ENCODE measurements at places on chromosomes 5 and 9. TPM values are rescaled to one million over a fixed set of nuclear protein-coding genes. Genes with fewer than 3 reads are reported as not detected.

- no peak for DNase-seq
Observed at GRCh38 chr5:83567741-83568140, 96.2 kb downstream of the VCAN start.

GRCh38 chr5:100595812-100596173, 60.6 kb downstream of the FAM174A start:
- no peak for DNase-seq

DNA sequence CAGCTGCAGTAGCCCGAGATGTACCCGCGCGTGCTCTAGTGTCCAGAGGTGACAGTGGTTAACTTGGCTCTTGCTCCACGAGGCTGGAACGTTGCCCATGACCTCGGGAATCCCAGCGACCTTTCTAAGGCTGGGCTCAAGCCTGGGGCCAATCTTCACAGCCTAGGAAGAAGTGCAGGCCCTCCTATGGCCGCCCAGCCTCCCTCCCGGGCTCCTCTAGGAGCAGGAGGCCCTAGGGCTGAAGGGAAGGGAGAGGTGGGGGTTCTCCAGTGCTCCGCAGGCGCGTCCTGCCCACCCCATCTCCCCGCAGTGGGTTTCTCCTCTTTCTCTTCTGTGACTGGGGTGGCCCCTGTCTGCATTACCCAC, 13.3 kb downstream of the NR2F1 start:
- DNase-seq = no peak

Gene IFNE
- total RNA-seq = not detected

Gene PCDH1
- total RNA-seq = 52.8 TPM

Gene PRDM9
- total RNA-seq = not detected

Gene SLC34A1
- 1.0 TPM for total RNA-seq
